Stimulated activated CD8-positive, alpha-beta memory T cell treated with anti-CD3 and anti-CD28 coated beads, Interleukin-7, amount 100 ng/mL, for 1 hour (primary cell): ENCODE measurements at places on chromosomes 6 and 20.

- no peak for DNase-seq
These were observed 478.4 kb upstream of the SOX4 start for GRCh38 chr6:21115111-21115510.

- DNase-seq: no peak
These were observed 151.7 kb downstream of the UST start for GRCh38 chr6:148898376-148899014.

DNA sequence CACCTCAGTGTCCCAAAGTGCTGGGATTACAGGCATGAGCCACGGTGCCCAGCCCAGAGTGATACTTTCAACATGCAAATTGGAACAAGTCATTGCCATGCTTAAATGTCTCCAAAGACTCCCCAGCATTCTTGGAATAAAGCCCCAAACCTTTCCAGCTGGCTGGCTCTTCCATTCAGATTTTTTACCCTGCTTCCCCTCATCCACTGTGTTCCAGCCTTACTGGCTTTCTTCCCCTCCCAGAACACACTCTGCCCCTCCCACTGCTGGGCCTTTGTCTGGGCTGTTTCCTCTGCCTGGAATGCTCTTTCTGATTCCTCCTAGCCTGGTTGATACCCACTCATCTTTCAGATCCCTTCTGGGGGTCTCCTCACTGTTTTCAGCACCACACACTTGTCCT lies 40.1 kb upstream of the NNAT start:
- DNase-seq: no peak

GRCh38 chr6:12791371-12791770 lies 74.8 kb downstream of the PHACTR1 start:
- no peak for DNase-seq

DNA sequence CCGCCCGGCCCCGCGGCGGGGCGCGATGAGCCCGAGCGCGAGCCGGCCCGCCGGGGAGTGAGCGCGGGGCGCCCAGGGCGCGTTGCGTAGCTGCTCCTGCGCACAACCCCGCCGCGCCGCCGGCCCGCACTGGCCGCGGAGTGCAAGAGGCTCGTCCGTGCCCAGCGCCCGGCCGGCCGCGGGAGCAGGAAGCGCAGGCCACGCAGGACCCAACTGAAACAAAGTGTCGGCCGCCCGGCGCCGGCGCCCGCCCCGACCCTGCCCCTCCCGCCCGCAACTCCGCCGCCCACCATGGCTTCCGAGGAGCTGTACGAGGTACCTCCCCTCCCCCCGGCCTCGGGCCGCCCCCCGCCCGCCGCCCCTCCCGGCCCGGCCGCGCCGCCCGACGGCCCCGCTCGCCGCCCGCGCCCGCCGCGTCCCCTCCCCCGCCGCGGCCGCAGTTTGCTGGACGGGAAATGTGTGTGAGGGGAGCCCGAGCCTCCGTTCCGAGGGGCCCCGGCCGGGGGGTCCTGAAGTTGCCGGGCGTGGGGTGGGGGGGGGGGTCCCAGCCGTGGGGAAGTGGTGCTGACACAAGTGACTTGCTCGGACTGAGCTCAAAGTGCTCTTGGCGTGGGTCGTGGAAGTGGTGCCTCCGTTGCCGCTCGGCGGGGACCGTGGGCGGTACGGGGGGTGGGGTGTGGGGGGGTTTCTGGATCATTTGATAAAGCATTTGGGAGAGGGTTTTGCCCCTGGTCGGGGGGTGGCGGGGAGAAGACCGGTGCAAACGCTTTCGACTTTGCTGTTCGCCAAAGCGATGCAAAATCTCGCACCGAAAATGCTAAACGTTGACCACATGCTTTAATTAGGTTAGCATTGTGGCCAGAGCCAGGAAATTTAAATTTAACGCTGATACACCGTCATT lies 539 bp downstream of the CDYL start:
- peak; percentile 9 for DNase-seq

- no peak for DNase-seq
These were observed 6.2 kb downstream of the SLC9A8 start for GRCh38 chr20:49818816-49819215.

DNA sequence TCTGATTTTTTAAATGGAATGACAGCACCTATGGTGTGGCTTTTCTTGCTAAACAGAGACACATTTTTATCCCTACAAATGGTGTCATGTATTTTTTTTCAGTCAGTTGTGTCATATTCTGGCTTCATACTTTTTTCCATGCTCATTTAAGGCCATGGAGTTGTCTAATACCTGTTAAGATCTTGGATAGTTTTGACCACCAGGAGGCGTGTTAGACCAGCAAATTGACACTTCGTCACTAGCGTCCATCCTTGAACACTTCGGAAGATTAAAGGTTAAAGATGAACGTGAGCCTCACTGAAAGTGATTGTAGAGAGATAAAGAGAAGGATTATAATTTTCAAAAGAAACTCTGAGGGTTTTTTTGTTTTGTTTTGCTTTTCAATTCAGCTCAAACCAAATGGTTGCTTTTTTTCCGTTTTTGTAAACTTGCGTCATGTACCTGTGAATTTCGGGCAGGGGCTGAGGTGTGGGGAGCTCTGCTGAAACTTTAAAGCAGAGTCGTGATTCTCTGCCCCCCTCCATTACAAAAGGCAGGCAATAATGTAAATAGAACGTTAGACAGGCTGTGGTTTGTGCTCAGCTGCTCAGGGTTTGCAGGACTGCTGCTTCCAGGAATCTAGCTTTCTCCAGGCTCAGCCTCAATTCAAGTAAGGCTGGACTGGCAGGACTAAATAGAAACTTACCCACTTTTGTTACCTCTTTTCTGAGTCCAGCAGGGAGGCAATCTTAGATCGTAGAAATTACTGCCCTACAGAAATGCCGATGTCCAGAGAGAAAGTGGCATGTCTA lies 245.1 kb downstream of the FOXA2 start:
- no peak for DNase-seq

- no peak for DNase-seq
These were observed 19.8 kb upstream of the KCNG1 start for GRCh38 chr20:51042657-51043247.

GRCh38 chr20:59891581-59891980 lies 41.9 kb downstream of the SYCP2 start:
- no peak for DNase-seq

- DNase-seq: no peak
These were observed 222.6 kb downstream of the EYA4 start for GRCh38 chr6:133463790-133464189.

DNA sequence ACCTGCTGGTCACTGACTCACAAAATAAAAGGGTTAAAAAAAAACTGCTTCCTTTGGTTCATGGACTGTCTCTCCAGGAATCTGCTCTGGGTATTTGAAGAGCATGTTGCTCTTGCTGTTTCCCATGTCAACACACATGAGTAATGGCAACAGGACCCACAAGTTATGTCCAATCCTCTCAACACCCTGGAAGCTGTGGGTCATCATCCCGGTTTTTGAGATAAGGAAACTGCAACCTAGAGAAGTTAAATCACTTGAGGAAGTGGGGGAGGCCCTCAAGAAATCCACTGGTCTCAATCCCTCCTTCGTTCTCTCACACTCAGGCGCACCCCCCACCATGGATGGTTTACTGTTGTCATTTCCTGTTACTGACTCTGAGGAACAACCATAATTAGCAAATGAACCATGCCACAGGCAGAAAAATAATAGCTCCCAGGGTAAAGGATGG lies 12.4 kb downstream of the MAP1LC3A start:
- DNase-seq: no peak

DNA sequence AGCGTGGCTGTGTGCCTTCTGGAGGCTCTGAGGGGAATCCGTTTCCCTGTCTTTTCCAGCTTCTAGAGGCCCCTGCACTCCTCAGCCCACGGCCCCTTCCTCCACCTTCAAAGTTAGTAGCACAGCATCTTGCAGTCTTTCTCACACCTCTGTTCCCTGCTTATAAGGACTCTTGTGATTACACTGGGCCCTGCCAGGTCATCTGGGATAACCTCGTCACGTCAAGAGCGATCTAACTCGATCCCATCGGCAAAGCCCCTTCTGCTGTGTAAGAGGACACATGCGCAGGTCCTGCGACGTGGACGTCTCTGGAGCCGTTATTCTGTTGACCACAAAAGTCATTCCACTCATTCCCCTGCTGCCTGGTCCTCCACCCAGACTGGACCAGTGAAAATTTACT lies 159.2 kb downstream of the BMP7 start:
- no peak for DNase-seq

DNA sequence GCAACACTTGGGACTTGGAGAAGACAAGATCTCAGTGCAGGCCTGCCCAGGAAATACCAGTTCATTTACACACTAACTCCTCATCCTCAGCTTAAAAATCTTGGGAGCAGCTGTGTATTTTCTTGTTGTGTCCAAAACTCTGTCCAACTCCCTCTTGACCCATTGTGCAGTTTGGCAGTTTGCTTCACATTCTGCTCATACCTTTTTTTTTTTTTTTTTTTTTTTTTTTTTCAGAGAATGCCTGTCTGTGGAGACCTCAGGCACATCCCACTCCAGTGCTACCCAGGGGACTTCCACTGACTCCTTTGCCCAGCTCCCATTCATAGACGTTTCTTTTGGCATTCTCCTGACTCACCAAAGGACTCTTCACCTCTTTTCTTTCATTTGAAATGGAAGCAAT lies 265.8 kb upstream of the TCF21 start:
- no peak for DNase-seq

GRCh38 chr6:158926414-158926813 lies 73.6 kb downstream of the RSPH3 start:
- DNase-seq: no peak

GRCh38 chr6:129583866-129584265 lies 126.1 kb downstream of the ARHGAP18 start:
- no peak for DNase-seq

DNA sequence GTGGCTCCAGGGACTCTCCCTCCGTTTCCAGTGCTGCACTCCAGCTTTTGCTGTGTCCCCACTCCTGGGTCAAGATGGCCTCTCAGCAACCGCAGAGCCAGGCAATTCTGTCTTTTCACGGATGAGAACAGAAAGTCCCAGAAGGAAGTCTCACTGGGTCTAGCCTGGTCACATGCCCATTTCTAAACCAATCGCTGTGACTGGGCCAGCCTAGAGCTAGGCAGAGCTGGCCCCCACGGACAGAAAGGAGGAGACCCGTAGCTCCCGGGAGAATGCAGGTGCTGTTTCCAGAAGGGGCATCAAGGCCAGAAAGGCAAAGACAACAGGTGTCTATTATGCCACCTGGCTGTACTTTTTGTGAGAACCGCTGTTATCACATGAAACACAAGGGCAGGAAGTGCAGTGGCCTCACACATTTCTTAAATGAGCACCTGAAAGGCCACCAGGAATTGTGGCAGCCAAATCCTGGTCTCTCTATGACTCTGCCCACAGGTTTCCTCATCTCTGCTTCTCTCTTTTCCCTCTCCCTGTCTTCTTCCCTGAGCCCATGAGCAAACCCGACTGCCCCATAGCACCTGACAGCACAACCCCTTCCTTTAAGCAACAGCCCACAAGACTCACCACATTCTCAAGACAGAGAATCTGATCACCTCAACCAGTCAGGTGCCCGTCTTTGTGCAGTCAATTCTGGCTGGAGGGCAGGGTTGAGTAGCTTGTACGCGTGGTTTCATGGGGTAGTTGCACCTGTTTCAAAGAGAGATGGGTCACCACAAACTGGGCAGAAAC lies 37.1 kb upstream of the B4GALT5 start:
- DNase-seq: no peak

GRCh38 chr20:50270569-50270968 lies 79.9 kb downstream of the CEBPB start:
- DNase-seq: no peak

DNA sequence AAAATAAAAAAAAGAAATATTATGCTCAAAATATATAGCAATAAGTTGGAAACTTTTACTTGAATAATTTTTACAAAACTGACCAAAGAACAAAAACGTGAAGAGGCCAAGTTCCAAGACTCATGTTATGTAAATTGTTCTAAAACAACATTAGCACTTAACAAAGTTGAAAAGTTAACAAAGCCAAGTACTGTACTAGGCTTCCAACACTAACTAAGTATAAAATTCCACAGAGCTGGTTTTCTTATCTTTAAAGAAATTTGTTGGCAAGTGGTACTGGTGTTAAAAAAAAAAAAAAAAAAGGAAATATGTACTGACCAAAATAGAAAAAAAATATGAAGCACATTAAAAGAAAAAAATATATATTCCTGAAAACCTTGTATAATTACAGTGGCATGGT lies 127.8 kb downstream of the SLC16A10 start:
- no peak for DNase-seq

DNA sequence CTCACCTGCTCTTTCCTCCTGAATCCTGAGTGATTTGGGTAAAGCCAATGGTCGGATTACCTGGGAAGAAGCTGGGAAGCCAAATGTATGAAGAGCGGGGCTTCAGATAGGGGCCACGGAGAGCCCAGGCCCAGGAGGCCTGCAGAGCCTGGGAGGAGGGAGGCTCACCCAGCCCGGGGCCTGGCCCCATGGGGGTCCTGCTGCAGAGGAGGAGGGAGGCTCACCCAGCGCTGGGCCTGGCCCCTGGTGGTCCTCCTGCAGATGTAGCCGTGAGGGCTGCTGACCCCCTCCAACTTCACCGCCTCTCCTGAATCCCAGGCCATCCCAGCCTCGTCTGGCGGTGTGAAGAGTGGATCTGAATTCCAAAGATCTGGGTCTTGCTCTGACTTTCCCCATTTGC lies 368.4 kb downstream of the THBS2 start:
- no peak for DNase-seq

DNA sequence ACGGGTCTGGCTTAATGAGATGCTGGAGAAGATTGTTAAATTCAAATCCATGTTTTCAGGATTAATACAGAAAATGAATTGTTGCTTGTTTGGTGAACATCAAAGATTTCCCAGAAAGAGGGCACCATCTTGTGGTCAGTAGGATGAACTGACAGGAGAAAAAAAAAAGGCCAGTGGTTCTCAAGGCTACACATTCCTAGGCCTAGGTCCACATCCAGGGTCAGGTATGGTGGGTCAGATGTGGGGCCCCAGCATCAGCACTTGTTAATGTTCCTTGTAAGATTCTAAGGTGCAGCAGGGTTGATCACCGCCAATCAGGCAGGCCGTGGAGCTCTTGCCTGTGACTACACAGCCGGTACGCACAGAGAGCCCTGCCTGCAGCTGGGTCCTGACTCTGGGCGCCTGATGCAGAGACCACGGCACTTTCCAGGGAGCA lies 34.0 kb upstream of the FOXO3 start:
- no peak for DNase-seq

- no peak for DNase-seq
These were observed 24.4 kb downstream of the SYNDIG1 start for GRCh38 chr20:24493661-24494459.

- peak; percentile 0 for DNase-seq
These were observed 49.8 kb downstream of the FRK start for GRCh38 chr6:116010790-116011401.

GRCh38 chr20:1998715-1999114 lies 4.9 kb upstream of the PDYN start:
- no peak for DNase-seq

DNA sequence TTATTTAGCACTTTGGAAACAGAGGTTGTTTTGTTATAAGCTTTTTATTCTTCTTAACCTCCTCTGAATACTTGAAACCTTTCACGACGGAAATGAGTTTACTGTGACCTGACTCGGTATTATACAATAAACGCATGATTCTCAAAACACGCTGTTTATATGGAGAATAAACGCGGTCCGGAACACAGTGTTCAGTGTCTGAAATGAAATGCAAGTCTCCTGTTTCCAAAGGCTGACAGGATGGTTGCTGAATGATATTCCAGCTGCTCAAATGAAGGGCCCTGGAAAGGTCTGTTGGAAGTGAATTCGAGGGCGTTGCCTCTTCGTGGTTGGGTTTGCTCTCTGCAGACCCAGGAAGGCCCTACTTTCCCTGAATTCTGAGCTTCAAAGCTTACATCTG lies 83.4 kb downstream of the RSPH3 start:
- no peak for DNase-seq
